ENCODE measurements at places on chromosomes 6 and 20.
A peak's percentile ranks its signal among the peaks of the same experiment; 100 is the strongest.

DNA sequence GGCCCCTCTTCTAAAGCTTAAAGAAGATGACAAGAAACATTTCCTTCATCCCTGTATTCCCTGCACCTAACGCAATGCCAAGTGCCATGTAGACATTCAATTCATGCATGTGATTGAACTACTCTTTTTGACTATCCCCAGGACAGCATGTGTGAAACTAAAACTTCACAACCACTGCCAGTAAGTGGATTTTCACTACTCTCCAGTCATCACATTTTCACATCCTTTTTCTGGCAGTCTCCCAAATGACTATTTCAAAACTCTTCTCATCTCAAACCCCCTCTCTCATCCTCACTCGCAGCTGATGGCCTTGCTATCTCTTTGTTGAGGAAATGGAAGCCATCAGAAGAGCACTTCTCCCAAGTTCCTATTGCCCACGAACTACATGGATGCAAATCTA lies 122.6 kb downstream of the OPRM1 start:
- DNase-seq, result no peak

DNA sequence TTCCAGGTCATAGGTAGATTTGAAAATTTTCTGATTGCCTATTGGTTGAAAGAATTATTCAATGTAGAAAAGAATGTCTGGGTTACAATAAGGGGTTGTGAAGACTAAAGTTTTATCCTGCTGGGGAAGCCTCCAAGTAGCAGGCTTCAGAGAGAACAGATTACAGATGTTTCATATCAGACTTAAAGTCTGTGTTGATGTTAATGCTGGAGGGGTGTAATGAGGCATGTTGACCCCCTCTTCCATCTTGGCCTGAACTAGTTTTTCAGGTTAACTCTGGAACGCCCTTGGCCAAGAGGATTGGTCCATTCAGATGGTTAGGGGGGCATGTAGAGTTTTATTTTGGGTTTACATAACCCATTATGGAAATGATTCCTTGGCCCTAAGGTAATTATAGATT lies 356.2 kb downstream of the UTRN start:
- no peak for DNase-seq

DNA sequence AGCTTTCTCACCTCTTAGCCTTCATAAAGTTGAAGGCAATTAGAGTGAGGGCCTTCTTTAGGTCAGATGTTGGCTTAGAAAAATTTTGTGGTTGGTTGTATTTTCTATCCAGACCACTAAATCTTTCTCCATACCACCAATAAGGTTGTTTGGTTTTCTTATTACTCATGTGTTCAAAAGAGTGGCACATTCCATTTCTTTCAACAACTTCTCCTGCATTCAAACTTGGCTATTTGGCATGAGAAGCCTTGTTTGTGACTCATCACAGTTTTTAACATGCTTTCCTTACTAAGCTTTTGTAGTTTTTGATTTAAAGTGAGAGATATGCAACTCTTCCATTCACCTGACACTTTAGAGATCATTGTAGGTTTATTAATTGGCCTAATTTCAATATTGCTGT lies 949.6 kb downstream of the TBC1D32 start:
- no peak for DNase-seq

GRCh38 chr6:7594579-7595125 lies 4.7 kb downstream of the SNRNP48 start:
- DNase-seq, result no peak

GRCh38 chr6:37517411-37517812 lies 17.7 kb upstream of the CCDC167 start:
- peak; percentile 41 for DNase-seq

DNA sequence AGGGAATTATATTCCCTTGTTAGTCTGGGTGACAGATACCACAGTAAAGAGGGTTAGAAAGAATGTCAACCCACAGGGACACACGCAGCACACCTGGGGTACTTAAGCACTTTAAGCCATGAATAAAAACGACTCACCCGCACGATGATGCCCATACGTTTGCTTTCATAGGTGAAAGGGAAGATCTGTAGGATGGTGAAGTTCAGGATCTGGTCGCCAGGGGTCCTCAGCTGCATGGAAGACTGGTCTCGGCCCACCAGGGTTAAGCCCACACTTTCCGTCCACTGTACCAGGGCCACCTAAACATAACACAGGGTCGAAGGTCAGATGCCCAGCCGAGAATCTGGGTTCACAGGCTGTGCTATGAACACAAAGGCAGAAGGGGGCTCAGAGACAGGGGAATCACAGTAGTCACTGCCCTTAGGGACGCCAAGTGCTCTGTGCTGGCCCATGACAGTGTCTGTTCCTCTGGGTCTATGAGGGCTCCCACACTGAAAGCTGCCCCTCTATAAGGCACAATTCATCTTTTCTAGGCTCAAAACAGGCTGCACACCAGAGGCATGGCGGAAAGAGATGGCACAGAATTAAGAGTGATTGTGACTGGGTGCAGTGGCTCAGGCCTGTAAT lies 96.8 kb upstream of the NFATC2 start:
- no peak for DNase-seq

GRCh38 chr6:106324726-106325335 lies 729 bp downstream of the ATG5 start:
- no peak for DNase-seq

DNA sequence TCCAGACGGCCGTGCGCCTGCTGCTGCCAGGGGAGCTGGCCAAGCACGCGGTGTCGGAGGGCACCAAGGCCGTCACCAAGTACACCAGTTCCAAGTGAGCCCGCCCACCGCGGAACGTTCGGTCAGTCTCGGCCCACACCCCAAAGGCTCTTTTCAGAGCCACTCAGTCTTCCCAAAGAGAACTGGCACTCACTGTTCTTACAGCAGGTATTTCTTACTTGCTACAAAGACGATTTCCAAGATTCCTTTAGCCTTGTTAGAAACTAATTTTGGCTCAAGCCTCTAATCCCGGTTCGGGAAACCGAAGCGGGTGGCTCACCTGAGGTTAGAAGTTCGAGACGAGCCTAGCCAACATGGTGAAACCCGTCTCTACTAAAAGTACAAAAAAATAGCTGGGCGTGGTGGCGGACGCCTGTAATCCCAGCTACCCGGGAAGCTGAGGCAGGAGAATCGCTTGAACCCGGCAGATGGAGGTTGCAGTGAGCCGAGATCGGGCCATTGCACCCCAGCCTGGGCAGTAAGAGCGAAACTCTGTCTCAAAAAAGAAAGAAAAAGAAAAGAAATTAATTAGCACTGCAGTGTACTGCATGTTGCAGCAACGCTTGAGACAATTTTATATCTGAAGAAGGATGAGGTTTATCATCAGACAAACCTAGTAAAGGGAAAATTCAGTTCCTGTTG lies 73.1 kb downstream of the OR2B2 start:
- no peak for DNase-seq

DNA sequence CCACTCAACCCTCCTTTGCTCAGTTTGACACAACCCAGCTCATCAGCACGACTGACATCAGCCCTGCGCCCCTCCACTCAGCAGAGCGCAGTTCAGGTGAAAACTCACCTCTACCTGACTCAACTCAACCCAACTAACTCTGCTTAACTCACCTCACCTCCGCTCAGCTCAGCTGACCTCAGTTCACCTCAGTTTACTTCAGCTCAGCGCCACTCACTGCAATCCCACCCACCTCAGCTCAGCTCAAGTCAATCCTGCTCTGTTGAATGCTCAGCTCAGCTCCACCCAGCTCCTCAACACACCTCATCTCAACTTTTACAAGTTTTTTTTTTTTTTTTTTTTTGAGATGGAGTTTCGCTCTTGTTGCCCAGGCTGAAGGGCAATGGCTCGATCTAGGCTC lies 39.6 kb downstream of the CEBPB start:
- no peak for DNase-seq

Data from stimulated activated CD4-positive, alpha-beta T cell treated with anti-CD3 and anti-CD28 coated beads, Interleukin-15, amount 100 ng/mL, for 1 hour (primary cell).